ENCODE measurements at places on chromosomes 5 and 9. TPM values are rescaled to one million over a fixed set of nuclear protein-coding genes. Genes with fewer than 3 reads are reported as not detected.

DNA sequence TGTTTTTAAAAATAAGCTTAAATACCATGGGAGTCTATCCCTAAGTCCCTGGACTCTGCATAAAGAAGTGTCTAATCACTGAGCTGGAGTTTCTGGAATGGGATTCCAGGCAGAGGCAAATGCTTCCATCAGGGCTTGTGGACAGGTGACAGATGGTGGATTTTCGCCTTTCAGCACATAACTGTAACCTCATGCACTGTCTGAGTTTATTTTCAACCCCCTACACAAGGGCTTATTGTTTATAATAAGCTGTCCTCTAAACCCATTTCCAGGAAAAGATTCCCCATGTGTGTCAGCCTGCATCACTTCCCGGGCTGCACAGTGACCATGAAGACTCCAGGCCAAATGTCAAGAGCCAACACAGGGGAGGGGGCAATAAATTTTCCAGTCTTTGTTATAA, 264.0 kb downstream of the PIK3R1 start:
- DNase-seq = no peak
- no peaks in the 10 kb centered on the region for H3K27me3 ChIP-seq
- no peaks in the 10 kb centered on the region for H3K36me3 ChIP-seq
- H3K4me3 ChIP-seq = no peak overlapping the region
- H3K4me1 ChIP-seq = peaks cover 18% of the 10 kb centered on the region

The ARHGEF37 gene
- polyA plus RNA-seq = 7.0 TPM

The SLC25A2 gene
- not detected for polyA plus RNA-seq

The LCN2 gene
- polyA plus RNA-seq = 79.8 TPM

DNA sequence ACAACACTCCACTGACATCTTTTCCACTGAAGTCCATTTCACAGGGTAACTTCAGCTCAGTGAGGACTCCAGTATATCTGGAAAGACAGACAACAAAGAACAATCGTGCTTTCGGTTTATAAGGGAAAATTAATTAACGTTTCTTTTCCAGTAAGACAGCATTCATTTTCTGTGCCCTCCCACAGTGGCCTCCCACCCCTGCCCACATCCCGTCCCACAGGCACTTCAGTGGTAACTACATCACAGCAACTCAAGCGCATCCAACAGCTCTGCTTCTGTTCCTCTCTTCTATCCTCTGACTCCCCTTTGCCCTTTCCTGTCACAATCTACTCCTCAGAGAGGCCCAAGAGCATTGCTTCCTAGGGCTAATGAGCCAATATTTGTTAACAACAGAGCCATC, 40.3 kb downstream of the GLDC start:
- no peak for DNase-seq
- H3K4me1 ChIP-seq = no peaks in the 10 kb centered on the region
- no peak overlapping the region for H3K27ac ChIP-seq

The EXOSC2 gene
- 24.1 TPM for polyA plus RNA-seq

DNA sequence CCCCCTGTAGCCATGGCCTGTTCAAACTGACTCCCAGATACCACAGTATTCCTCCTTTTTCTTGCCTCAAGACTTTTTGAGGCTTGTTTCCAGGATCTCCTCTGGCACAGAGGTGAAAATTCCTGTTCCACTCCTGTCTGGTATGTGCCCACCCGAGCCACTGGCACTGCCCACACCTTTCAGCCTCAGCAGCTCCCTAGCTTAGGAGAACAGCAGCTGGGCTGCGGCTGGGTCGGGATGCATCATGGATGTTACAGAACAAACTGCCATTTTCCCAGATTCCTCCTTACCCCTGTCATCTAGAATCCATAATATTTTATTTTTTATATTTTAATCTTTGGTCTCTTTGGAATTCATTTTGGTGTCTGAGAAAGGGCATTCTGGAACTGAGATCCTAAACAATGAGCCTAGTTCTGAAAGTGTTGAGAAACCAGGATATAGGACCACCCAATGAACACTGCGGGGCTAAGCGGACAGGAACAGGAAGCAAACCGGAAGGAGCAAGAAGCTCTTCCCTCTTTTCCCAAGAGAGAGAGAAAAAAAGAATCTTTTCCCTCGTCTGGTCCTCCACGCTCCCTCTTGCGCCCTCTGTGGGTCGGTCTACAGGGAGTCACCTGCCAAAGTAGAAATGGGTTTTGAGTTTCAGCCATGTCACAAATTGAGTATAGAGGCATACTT, 12.5 kb downstream of the OR2S2 start:
- H3K4me1 ChIP-seq = peaks cover 5% of the 10 kb centered on the region
- peak overlapping the region; percentile 2 for H3K4me3 ChIP-seq
- peak; percentile 91 for DNase-seq
- no peaks in the 10 kb centered on the region for H3K36me3 ChIP-seq

The DDX4 gene
- not detected for polyA plus RNA-seq

The TLX3 gene
- polyA plus RNA-seq = not detected

- H3K27ac ChIP-seq = no peak overlapping the region
- no peaks in the 10 kb centered on the region for H3K4me1 ChIP-seq
These were observed 102.1 kb downstream of the EGFLAM start for GRCh38 chr5:38360323-38361061.

DNA sequence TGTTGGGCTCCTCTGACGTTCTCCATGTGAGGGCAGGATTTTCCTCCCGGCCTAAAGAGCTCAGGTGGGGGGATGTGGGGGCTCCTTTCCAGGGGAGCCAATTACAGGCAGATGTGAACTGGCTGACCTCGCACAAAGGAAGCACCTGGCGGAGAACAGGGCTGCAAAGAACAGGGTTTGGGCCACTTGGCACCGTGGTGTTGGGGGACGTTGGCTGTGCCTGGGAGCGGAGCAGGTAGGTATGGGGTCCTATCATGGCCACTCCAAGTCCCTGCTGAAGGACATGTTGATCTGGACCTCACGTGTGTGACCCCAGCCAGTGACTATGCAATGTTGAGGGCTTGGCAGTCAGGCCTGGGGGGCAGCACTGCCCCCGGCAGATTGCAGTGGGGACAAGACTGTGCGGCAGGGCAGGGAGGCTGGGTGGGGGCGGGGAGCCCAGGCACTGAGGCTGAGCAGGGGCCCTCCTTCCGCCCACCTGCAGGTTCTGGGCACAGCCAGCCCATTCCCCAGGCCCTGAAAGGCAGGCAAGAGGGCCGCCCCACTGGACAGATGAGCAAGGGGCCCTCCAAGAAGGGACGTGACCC, 19.4 kb downstream of the FIBCD1 start:
- no peaks in the 10 kb centered on the region for H3K36me3 ChIP-seq
- no peaks in the 10 kb centered on the region for H3K27me3 ChIP-seq

The DBH gene
- polyA plus RNA-seq = not detected

The IDNK gene
- 19.2 TPM for polyA plus RNA-seq

DNA sequence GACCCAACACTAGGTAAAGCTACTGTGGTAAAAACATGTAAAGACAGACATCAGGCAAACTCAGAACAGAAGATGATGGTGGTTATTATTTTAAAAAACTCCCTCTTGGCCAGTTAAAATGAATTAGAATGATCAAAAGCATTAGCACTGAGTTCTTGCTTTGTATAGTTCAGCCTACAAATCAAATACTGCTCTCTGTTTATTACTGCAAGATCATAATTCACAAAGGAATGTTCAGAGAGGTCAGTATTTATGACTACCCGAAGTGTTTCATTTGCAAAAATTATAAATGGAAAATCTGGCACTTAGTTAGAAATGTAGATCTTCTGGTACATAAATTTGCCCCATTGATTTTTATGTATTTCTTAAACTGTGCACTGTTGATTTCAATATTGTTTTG, 140.3 kb upstream of the PPP2R2B start:
- no peak overlapping the region for H3K27ac ChIP-seq
- H3K27me3 ChIP-seq = no peaks in the 10 kb centered on the region
- H3K4me3 ChIP-seq = no peak overlapping the region
- peaks cover 17% of the 10 kb centered on the region for H3K4me1 ChIP-seq

GRCh38 chr9:120568816-120569215, 11.2 kb downstream of the CDK5RAP2 start:
- H3K27me3 ChIP-seq = no peaks in the 10 kb centered on the region
- H3K4me3 ChIP-seq = no peak overlapping the region
- no peak for DNase-seq
- no peak overlapping the region for H3K27ac ChIP-seq
- no peaks in the 10 kb centered on the region for H3K36me3 ChIP-seq

- no peaks in the 10 kb centered on the region for H3K36me3 ChIP-seq
- no peak overlapping the region for H3K27ac ChIP-seq
- H3K27me3 ChIP-seq = no peaks in the 10 kb centered on the region
- no peak for DNase-seq
These were observed 241.1 kb upstream of the KLF4 start for GRCh38 chr9:107730666-107731065.

GRCh38 chr5:26681861-26682260, 356.5 kb downstream of the CDH9 start:
- DNase-seq = no peak
- no peaks in the 10 kb centered on the region for H3K4me1 ChIP-seq
- no peak overlapping the region for H3K27ac ChIP-seq
- H3K27me3 ChIP-seq = no peaks in the 10 kb centered on the region
- no peak overlapping the region for H3K4me3 ChIP-seq

The SPINK7 gene
- polyA plus RNA-seq = not detected

DNA sequence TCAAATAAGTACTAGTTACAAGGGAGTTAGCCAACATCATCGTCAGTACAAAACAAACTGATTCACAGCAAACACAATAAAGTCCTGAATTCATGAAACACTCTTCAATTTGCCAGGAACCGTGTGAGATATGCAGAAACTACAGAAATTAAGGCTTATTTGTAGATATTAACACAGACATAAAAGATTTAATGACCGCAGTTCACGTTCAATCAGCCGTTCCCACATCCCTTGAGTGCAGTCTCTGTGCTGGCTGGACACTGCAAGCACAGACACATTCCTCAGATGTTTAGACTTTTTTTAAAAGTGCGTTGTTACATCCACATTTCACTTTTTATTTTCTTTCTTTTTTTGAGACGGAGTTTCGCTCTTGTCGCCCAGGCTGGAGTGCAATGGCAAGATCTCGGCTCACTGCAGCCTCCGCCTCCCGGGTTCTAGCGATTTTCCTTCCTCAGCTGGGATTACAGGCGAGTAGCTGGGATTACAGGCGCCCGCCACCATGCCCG, 566 bp upstream of the CEP78 start:
- no peaks in the 10 kb centered on the region for H3K27me3 ChIP-seq
- peak overlapping the region; percentile 83 for H3K27ac ChIP-seq
- DNase-seq = no peak
- peaks cover 8% of the 10 kb centered on the region for H3K4me1 ChIP-seq

- no peak for DNase-seq
- no peaks in the 10 kb centered on the region for H3K36me3 ChIP-seq
- H3K27me3 ChIP-seq = no peaks in the 10 kb centered on the region
- H3K4me3 ChIP-seq = no peak overlapping the region
These were observed 8.6 kb upstream of the PRRX2 start for GRCh38 chr9:129656795-129657390.

GRCh38 chr5:174532455-174533453, 191.6 kb upstream of the MSX2 start:
- peaks cover 7% of the 10 kb centered on the region for H3K27me3 ChIP-seq
- H3K4me1 ChIP-seq = no peaks in the 10 kb centered on the region
- H3K27ac ChIP-seq = no peak overlapping the region
- H3K4me3 ChIP-seq = no peak overlapping the region

The TIMD4 gene
- not detected for polyA plus RNA-seq

The TMEM252 gene
- not detected for polyA plus RNA-seq

The SPATA31A5 gene
- polyA plus RNA-seq = not detected

The RFESD gene
- not detected for polyA plus RNA-seq

DNA sequence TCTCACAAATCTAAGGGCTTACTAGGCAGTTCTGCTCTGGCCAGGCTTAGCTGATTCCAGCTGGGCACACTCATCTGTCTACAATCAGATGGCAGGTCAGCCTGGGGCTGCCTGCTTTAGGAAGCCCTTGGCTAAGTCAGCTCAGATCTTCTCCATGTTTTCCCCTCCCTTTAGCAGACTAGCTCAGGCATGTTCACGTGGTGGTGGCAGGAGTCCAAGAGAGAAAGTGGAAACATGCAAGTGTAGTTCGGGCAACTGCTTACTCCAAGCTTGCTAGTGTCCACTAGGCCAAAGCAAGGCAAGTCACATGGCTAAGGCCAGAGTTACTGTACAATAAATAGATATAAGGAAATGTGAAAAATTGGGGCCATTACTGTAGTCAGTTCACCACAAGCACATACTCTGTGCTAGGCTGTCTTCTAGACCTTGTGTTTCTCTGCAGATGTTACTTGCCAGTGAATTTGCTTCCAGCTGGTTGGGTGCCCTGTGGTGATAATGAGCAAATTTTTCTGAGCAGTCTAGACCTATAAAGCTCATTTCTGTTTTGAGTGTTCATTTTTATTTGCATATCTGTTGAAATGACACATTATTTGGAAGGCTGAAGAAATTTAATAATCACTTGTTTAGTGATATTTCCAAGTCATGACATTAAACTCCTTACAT, 38.3 kb downstream of the RECK start:
- H3K4me3 ChIP-seq = no peak overlapping the region
- no peaks in the 10 kb centered on the region for H3K27me3 ChIP-seq
- H3K4me1 ChIP-seq = peaks cover 14% of the 10 kb centered on the region
- peak overlapping the region; percentile 14 for H3K27ac ChIP-seq
- no peaks in the 10 kb centered on the region for H3K36me3 ChIP-seq
- DNase-seq = peak; percentile 93

GRCh38 chr5:63053019-63053638, 474.5 kb downstream of the LRRC70 start:
- H3K4me1 ChIP-seq = no peaks in the 10 kb centered on the region
- H3K27me3 ChIP-seq = no peaks in the 10 kb centered on the region
- no peak overlapping the region for H3K4me3 ChIP-seq
- H3K36me3 ChIP-seq = no peaks in the 10 kb centered on the region
- no peak overlapping the region for H3K27ac ChIP-seq

GRCh38 chr9:12874395-12874794, 99.6 kb downstream of the LURAP1L start:
- no peak overlapping the region for H3K27ac ChIP-seq
- DNase-seq = no peak
- no peaks in the 10 kb centered on the region for H3K4me1 ChIP-seq

GRCh38 chr5:179484201-179484600, 66.2 kb upstream of the RUFY1 start:
- H3K36me3 ChIP-seq = no peaks in the 10 kb centered on the region
- H3K27ac ChIP-seq = no peak overlapping the region
- no peak for DNase-seq
- no peaks in the 10 kb centered on the region for H3K27me3 ChIP-seq
- H3K4me3 ChIP-seq = no peak overlapping the region

DNA sequence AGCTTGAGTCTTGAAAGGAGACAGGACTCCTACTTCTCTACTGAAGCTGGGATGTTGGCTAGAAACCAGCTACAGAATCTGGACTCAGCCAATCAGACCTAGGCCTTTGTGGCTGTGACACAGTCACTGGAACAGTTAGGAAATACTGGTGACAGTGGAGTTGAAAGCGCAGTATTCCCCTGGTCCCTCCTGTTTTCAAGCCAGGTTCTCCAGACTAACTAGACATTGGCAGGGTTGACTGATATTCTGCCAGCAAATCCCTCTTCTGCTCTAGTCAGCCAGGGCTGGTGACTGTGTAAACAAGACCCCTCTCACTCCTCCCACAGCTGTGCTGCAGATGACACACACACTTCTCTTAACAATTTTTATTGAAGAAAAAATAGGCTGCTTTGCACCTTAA, 8.7 kb downstream of the SHROOM1 start:
- H3K36me3 ChIP-seq = no peaks in the 10 kb centered on the region
- no peak for DNase-seq
- H3K4me1 ChIP-seq = no peaks in the 10 kb centered on the region
- H3K4me3 ChIP-seq = no peak overlapping the region
- no peak overlapping the region for H3K27ac ChIP-seq
